ENCODE measurements at places on chromosomes 3 and 15.

- no peak for DNase-seq
Measured at GRCh38 chr3:106748472-106749262, 628.6 kb upstream of the CCDC54 start.

- DNase-seq: no peak
Measured at GRCh38 chr3:11641316-11641682, 2.4 kb downstream of the VGLL4 start.

GRCh38 chr3:13042127-13042701 lies 31.0 kb downstream of the IQSEC1 start:
- DNase-seq: no peak

DNA sequence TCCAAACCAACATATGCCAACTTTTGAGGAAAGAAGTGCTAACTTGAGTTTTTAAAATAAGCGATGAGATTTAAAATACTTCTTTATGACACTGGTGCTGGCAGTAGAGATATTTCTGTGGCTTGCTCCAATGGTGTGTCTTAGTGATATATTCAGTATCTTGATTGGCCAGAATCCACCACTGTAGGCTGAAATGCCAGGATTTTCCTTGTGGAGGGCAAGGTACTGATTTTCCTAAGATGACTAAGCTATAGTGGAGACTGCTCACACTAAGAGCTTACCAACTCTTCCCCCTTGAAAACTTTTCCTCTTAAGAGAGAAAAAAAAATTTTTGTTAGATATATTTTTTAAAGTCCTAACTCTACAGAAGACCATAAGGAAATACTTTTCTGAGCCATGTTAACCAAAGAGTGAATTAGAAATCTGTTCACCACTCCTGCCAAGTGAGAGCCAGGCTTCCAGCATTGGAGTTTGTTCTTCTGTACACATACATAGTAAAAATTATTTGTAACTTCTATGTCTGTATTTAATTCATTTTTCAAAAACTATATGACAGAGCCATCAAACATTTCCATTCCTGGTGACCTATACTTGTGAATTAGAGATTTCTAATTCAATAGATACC lies 109.1 kb downstream of the PPP2R3A start:
- no peak for DNase-seq

GRCh38 chr15:50339717-50340116 lies 15.3 kb downstream of the GABPB1 start:
- no peak for DNase-seq

- no peak for DNase-seq
Measured at GRCh38 chr3:102233881-102234280, 200.9 kb upstream of the ZPLD1 start.

DNA sequence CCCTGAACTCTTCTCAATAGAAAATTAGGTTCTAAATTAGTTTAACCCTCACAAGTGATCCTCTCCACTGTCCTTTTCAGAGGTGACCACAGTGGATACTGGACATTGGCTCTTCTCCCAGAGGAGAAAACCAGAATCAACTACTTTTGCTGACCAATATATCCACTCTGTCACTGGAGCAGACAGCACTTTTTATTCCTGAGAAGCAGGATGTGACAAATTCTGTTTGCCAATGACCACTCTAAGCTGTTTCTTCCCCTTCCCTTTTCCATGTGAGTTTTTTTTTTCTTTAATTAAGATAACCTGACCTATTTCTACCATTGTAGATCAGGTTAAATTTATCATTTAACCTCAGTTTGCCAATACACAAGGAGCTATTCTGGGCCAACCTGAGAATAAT lies 79.7 kb upstream of the ZNF280D start:
- DNase-seq: no peak

DNA sequence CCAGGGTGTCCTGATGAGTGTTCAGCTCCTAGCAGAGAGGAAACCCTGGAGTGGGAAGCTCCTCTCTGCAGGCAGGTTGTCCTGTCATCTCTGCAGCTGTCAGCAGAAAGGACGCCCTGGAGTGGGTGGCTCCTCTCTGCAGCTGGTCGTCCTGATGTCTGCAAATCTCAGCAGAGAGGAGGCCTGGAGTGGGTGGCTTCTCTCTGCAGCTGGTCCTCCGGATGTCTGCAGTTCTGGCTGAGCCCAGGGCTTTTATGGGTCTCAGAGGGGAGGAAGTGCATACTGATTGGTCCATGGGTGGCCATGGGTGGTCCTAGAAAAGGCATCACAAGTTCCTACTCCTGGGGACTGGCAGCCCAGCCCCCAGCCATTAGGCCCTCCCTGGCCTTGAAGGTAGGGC lies 102.6 kb upstream of the BNIP2 start:
- DNase-seq: no peak

DNA sequence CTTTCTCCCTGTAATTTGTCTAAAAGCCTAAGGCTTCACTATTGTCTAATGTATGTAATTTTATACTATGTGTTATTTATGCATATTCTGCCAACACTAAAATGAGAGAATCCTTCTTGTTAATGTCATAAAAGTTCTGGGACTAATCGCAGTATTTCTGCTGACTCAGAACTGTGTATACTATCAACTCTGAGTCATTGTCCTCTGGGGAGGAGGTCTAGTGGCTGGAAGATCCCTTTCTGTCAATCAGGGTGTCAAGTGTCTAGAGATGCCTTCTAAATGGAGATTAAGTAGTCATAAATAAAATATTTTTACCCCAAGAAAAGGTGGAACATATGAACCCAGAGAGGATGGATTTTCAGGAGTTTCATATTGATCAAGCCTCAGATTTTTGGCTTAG lies 473.4 kb downstream of the AGBL1 start:
- no peak for DNase-seq

DNA sequence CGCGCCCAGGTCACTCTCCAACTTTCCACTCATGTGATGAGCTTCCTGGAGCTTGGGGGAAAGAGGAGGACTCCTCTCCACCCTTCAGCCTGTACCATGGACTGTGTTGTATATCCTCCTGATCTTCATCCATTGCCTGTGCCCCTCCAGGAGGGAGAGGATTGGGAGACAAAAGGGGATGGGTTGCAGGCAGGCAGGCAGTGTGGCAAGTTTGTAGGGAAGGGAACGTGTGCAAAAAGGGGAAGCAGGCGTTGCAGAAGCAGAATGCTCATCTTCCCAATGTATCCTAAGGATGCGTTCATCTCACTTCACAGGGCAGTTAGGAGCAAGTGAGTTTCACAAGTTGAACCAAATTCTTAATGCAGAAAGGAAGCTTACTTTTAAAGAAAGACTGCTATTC lies 28.1 kb upstream of the GHSR start:
- no peak for DNase-seq

- no peak for DNase-seq
Measured at GRCh38 chr3:75220932-75221331, 443.2 kb upstream of the FRG2C start.

DNA sequence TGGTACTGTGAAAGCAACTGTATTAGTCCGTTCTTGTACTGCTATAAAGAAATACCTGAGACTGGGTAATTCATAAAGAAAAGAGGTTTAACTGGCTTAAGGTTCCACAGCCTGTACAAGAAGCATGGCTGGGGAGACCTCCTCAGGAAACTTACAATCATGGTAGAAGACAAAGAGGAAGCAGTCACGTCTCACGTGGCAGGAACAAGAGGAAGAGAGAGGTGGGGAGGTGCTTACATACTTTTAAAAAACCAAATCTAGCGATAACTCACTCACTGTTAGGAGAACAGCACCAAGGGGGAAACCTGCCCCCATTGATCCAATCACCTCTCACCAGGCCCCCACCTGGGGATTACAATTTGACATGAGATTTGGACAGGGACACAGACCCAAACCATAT lies 48.9 kb downstream of the IQGAP1 start:
- DNase-seq: no peak

GRCh38 chr15:75069301-75069925 lies 46.0 kb downstream of the PPCDC start:
- no peak for DNase-seq

DNA sequence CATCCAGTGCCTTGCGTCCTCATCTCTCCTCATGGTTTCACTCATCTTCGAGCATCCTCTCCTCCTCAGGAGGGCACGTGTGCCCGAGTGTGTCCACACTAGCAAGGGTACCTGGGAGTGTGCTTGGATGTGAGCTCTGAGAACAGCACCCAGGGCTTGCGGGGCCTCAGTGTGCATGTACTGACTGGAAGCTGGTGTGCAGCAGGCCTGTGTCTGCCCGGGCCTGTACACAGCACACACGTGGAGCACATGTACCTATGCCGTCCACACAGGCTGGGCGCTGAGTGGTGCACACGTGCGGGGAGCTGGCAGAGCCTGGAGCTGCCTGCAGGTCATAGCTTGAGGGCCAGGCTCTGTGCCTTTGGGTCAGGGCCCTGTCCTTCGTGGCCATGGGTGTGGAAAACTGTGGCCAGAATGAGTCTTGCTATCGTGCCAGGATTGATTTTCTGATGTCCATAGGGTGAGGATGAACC lies 34.9 kb downstream of the TSPAN3 start:
- DNase-seq: no peak

GRCh38 chr3:104598848-104599511 lies 767.7 kb upstream of the ALCAM start:
- DNase-seq: no peak

GRCh38 chr3:11434017-11434526 lies 161.9 kb downstream of the ATG7 start:
- DNase-seq: peak; percentile 22

- DNase-seq: no peak
Measured at GRCh38 chr3:30581067-30581585, 25.3 kb upstream of the TGFBR2 start.

GRCh38 chr15:89231832-89232231 lies 10.5 kb upstream of the RLBP1 start:
- no peak for DNase-seq

DNA sequence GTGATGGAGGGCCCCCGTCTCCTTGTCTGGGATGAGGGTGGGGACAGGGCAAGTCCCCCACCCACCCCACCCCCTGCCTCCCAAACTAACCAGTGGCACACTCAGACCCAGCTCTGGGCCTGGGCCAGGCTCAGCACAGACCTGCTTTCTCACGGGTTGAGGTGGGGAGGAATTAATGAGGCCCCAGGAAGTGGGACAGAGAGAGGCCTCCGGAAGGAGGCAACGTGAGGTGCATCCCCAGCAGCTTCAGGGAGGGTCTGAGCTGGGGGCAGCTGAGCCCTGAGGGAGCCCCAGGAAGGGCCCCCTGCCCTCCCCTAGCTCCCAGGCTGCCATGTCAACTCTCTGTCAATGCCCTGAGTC lies 15.0 kb upstream of the GNAI2 start:
- no peak for DNase-seq

GRCh38 chr3:190076136-190076535 lies 44.6 kb downstream of the P3H2 start:
- DNase-seq: no peak

GRCh38 chr3:32109256-32109655 lies 2.8 kb downstream of the GPD1L start:
- DNase-seq: peak; percentile 78

GRCh38 chr15:50940506-50940905 lies 32.0 kb downstream of the AP4E1 start:
- no peak for DNase-seq

- no peak for DNase-seq
Measured at GRCh38 chr3:44111482-44111881, 130.2 kb upstream of the TOPAZ1 start.

DNA sequence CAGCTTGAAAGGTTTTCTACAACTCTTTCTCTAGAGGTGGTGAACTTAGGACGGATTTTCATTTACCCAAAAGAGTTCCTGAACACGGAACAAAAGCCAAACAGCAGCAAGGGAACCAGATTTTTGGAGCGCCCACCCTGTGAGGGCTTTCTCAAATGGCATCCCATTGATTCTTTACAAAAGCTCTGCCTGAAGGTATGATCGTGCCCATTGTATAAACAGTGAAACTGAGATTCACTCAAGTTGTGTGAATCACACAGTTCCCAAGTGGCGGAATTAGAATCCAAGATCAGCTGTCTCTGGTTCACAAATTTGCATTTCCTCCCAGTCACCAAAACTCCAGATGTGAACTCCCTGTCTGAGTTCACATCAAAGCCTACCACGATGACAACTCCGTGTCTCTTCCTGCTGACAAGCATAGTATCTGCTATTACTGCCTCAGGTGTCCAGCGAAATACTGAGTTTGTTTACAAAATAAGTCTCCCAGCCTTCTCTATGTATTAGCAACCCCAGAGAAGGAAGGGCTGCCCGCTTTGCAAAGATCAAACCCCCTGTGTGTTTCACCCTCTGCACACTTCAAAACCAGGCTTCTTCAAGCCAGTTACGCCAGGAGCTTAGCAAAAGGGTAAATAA lies 235.9 kb upstream of the ST8SIA2 start:
- DNase-seq: no peak

DNA sequence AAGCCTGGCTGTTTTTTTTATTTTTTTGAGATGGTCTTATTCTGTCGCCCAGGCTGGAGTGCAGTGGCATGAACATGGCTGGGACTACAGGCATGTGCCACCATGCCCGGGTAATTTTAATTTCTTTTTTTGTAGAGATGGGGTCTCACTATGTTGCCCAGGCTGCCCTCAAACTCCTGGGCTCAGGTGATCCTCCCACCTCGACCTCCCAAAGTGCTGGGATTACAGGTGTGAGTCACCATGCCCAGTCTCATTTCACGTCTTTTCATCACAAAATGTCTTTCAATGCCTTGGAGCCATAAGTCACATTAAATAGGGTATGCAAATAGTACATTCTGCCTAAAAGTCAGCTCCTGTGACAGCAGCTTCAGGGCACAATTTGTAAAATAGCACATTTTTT lies 52.8 kb downstream of the SOX2 start:
- DNase-seq: no peak

GRCh38 chr3:121681792-121682191 lies 21.1 kb upstream of the HCLS1 start:
- no peak for DNase-seq

- DNase-seq: peak; percentile 89
Measured at GRCh38 chr15:50908209-50909009, at the start of gene AP4E1. TSS of gene AP4E1 (plus strand) at chr15:50908683. CDS start at chr15:50908779, 96 bp downstream.

- no peak for DNase-seq
Measured at GRCh38 chr15:40985541-40986330, 32.5 kb downstream of the CHAC1 start.

GRCh38 chr3:197541756-197542539 lies 13.8 kb downstream of the BDH1 start:
- DNase-seq: no peak

DNA sequence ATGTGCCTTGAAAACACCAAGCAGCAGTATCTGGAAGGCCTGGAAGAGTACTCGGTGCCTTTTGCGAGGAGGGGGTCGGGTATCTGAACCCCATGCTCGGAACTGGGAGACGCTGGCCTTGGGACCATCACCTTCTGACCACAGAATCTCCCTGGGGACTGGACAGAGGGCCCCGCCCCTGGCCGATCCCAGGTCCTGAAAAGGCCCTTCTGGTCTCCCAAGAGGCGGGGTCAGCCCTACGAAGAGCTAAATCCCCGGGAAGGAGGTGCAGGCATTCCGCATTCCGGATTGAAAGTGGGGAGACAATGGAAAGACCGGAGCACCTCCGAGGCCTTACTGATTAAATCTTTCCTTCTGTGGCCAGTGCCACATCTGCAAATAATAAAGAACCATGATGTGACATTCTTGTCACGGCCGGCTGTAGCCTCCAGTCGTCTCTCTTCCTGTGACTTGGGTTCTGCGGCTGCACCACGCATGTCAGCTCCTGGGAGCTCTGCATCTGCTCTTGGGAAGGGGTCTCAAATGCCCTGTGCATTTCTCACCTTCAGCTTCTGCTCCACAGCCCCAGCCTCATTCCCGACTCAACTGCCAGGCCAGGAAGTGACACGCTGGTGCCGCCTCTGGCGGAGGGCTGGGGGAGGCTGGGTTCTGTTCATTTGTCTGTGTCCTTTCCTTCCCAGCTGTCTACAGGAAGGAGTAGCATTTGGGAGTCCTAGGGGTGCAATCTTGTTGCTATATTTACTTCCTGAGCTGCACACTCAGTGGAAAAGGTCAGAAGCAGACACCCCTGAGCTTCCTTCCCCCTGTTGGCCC lies 173.5 kb downstream of the KLF13 start:
- DNase-seq: no peak

Data from C1 segment of cervical spinal cord (tissue), 14 donors.